Activated CD4-positive, alpha-beta T cell treated with anti-CD3 and anti-CD28 coated beads for 48 hours (primary cell): ENCODE measurements at places on chromosomes 12 and 14.

DNA sequence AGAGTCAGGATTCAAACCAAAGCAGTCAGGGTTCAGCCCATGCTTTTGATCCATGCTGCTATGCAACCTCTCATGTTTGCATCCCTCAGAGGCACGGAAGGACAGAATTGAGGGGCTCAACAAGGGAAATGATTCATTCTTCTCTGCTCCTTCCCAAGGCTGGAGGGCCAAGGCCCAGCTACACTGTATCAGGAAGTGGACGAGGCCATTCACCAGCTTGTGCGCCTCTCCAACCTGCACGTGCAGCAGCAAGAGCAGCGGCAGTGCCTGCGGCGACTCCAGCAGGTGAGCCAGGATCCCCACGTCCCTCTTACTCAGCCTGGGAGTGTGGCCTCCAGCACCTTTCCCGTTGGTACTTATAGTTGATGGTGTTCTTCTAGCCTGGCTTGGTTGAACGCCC, 8.6 kb downstream of the ARHGEF40 start:
- no peak for DNase-seq

- no peak for DNase-seq
Observed at GRCh38 chr14:104294983-104295680, 156.7 kb downstream of the KIF26A start.

DNA sequence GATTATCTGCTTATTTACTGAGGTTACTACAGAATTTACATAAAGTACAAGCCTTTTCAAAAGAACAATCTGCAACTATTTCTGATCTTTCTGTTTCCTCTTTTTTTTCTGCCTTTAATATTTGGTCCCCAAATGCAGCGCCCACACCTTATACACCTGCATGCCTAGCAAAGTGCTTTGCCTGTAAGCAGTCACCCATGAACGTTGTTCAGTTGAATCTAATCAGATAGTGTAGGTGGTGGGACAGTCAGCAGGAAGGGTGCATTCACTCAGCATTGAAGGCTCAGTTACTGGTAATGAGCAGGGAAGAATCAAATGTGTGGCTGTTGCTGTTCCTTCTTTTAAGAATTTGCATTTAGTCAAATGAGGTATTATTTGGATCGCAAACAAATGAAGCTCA, 108.4 kb downstream of the GPR135 start:
- DNase-seq: no peak

DNA sequence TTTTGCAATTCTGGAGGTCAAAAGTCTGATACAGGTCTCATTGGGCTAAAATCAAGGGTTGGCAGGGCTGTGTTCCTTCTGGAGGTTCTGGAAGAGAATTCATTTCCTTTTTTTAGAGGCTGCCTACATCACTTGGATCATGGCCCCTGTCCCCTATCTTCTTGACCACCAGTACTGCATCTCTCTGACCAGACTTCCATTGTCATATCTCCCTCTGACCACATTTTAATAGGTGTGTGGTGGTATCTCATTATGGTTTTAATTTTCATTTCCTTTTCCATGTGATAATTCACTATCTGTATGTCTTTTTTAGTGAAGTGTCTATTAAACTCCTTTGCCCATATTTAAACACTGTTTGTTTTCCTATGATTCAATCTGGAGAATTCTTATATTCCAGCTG, 215.2 kb upstream of the OTX2 start:
- DNase-seq: no peak

DNA sequence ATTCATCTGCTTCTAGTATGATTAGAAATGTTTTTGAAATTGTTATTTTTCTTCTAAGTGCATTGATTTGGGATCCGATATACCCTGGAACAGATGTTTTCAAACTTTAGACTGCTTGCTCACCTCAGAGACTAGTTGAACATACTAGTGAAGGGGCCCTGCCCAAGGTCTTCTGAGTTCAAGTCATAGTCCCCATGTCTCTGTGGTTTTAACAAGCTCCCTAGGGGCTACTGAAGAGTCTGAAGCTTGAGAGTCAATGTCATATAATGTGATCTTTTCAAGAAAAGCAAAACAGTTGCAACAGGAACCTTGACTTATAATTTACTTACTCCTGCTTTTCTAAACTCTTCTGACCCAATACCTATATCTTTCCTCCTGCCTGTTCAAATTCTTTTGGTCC, 7.5 kb upstream of the UBE2N start:
- no peak for DNase-seq

GRCh38 chr14:75554482-75554881, 23.9 kb upstream of the FLVCR2 start:
- no peak for DNase-seq

GRCh38 chr12:106582641-106583230, at the start of gene RFX4:
Gene RFX4 (plus strand): TSS chr12:106583004. CDS start chr12:106583321, 317 bp downstream.
- no peak for DNase-seq

- DNase-seq: no peak
Observed at GRCh38 chr14:51562816-51563215, 88.9 kb upstream of the FRMD6 start.

- no peak for DNase-seq
Observed at GRCh38 chr14:38103542-38104225, 104.0 kb upstream of the SSTR1 start.

GRCh38 chr14:59107819-59108218, 80.6 kb upstream of the DAAM1 start:
- DNase-seq: no peak

DNA sequence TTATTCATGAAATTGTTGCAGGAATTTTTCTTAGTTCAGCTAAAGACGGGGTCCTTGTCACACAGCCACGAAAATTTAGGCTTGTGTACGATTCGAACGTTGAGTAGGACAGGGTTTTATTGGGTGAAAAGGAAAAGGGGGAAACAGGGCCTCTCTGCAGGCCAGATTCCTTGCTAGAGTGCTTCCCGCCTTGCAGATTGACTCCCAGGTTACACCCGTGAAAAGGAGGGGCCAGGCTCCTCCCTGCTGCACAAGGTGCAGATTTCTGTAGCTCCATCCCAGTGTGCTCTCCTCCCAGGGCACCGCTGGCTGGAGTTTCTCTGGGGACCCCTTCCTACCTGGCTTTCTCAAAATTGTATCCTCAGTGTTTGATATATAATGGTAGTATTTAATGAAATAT, 221.5 kb downstream of the ERC1 start:
- no peak for DNase-seq

DNA sequence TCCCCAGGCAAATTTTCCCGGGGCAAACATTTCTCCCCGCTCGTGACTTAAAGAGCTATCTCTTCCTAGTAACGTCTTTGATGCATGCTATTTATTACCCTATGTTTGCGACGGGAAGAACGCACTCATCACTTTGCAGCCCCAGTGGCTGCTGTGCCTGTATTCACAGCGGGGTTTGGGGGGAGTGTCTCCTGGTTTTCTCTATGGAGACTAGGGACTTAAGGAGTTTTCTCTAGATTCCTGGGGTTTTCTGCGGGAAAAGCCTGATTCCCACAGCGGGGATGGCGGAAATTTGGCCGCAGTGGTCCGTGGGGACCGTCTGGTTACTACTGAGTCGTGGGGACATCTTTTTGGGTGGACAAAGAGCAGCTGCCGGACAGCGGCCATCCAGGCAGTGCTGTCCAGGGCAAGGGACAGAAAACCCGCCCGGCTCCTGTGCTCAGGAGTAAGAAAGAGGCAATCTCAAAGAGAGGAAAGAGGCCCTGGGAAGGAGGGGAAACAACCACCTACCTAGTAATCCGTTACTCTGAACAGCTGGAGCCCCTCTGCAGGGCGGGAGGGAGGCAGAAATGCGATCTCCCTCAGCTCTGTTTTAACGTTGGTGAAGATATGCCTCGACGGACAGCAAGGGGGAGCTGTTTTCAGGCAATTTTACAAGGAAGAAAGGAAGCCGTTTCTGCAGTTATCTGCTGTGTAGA, 771 bp upstream of the AVPR1A start:
- peak; percentile 32 for DNase-seq

GRCh38 chr12:28234444-28234843, 44.2 kb downstream of the CCDC91 start:
- no peak for DNase-seq

GRCh38 chr12:68613209-68613904, 2.7 kb downstream of the RAP1B start:
- peak; percentile 58 for DNase-seq

DNA sequence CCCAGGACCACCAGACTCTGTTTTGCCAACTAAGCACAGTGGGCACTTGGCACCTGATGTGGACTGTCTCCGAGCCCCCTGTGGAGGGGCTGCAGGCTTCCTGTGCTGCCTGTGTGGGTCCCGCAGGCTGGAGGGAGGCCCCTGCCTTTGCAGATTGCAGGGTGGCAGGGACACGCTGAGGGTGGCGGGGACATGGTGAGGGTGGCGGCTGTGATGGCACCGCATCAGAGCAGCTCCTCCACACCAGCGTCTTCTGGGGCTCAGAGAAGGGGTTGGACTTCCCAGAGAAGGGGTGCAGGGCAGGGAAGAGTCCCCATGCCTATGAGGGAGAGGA, 8.1 kb downstream of the ZFYVE21 start:
- no peak for DNase-seq

DNA sequence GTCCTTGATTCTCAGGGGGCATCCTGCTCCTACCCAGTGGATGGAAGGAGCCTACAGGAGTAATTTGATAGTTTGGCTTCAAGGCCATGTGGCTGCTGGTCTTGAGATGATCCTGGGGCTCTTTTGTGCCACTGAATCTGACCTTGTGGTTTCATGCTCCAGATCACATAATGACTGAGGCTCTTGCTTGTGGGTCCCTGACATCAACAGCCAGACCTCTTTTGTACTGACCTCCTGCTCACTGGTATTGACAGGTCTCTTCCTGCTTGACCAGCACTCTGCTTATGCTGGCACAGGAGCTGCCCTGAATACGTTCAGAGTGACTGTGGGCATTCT, 23.2 kb upstream of the JPH4 start:
- DNase-seq: no peak

DNA sequence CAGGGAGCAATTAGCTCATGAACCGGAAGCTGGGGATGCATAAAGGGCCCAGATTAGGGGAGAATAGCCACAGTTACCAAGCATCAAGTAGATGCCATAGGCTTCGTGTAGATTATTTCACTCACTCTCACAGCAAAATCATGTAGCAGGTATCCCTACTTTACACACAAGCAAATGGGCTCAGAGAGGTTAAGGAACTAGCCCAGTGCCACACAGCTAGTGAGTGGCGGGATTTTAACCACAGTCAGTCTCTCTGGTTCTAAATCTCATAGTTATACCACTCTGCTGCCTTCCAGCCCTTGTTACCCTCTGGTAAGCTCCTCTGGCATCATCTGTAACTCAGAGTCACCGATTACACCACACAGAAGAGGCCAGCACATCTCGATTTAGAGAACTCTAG, 49.0 kb downstream of the IQSEC3 start:
- no peak for DNase-seq

DNA sequence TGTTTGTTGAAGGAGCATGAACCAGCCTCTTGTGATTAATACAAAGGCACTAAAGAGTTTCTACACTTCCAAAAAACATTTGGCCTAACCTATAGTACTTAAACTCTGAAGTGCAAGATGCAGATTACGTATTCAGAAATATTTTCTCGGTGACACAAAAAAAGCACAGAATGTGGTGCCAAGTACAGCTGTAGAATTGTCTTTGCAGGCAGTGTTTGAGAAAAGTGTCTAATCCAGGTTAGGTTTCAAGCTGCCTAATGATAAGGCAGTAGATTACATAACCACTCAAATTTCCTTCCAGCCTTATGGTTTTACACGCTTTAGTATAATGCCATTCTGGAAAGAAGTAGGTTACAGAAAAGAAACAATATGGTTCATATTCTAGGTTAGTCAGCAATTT, 205.2 kb downstream of the KLHL28 start:
- DNase-seq: no peak

DNA sequence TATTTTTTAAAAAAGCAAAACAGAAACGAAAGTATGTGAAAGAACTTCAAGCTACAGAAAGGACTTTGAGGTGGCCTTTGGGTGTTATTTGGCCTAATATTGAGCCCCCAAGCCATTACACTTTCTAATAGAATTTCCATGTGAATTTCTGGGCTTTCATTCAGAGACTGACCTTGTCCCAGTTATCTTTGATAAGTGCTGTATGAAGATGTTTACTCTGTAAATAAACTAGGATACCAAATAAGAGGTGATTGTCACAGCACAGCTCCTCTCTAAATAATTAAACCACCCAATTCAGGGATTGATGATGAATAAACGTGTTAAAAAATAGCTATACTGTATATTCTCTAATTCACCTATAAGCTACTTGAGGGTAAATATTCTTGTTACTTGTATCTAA, 32.8 kb upstream of the PPFIBP1 start:
- DNase-seq: no peak

DNA sequence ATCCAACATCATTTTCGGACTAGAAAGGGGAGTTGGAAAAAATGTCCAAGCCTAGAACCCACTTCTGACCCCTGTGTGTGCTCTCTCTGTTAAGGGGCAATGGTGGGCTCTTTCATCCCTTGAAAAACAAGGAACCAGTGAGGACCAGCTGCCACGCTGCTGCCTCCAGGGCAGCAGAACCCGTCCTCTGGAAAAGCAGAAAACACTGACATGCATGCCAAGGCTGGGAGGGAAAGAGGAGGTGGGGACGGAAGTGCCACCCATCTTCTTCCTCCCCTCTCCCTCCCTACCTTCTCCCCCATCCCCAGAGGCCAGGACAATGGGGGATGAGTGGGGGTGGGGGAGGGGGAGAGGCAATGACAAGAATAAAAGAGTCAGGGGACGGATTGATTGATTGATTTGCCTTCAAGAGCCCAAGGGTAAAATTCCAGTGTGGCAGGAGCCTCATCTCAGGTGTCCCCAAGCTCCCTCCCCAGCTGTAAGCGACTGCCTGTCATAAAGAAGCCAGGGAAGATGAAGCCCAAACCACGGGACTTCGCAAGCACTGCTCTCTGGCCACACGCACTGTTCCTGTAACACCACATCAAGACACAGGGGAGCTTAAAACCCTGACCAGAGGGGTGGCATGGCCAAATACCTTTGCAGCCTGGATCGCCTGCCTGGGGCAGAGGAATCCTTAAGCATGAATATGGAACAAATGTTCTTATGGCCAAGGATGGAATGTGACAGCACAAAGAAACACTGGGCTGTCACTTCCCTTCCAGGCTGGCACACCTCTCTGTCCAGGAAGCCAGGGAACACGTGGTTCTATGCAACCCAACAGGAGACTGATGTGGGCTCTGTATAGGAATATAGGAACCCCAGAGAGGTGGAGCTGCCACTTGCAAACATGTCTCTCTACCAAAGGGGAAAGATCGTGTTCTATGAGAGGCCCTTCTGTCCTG, 38.9 kb upstream of the BDKRB2 start:
- DNase-seq: no peak

- no peak for DNase-seq
Observed at GRCh38 chr14:30064454-30064853, 136.8 kb upstream of the PRKD1 start.

GRCh38 chr14:50232276-50232642, 881 bp upstream of the SOS2 start:
- DNase-seq: no peak
